ENCODE measurements at places on chromosomes 1 and 21.

DNA sequence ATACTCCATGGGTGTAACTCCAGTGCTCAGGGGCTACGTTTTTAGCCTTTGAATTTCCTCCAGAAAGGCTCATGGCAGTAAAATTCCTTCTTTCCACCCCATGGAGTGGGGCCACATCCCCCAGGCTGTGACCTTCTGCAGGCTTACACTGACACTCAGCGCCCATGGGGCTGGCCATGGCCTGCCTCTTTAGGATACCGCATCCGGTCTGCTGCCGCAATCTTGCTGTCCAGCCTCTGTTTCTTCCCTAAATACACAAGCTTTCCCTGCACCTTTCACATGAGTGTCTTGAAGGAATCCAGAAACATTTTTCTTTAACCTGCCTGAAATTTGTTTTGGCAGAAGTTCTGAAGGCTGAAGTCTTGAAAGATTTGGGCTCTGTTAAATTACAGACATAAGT is 170.5 kb downstream of the NTMT2 start:
- DNase-seq = no peak

DNA sequence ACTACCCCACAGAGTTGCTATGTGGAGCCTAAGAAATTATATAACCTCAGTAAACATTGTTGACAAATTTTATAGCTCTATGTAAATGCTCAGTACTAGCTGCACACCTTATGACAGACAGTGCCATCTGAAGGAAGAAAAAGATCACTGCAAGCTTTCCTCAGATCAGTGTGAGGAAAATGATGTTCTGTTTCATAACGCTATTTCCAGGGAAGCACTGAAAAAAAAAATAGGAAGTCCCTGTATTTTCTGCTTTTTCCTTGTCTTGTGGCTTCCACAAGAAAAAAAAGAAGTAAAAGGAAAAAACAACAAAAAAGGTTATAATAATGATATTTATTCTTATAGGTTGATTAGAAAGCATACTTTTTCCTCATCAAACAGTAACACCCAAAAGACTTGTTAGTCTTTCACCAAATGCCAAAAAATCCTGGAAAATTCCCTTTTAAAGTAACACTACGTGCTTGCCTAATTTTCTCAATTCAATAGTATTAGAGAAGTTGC is 23.2 kb downstream of the LYST start:
- no peak for DNase-seq

DNA sequence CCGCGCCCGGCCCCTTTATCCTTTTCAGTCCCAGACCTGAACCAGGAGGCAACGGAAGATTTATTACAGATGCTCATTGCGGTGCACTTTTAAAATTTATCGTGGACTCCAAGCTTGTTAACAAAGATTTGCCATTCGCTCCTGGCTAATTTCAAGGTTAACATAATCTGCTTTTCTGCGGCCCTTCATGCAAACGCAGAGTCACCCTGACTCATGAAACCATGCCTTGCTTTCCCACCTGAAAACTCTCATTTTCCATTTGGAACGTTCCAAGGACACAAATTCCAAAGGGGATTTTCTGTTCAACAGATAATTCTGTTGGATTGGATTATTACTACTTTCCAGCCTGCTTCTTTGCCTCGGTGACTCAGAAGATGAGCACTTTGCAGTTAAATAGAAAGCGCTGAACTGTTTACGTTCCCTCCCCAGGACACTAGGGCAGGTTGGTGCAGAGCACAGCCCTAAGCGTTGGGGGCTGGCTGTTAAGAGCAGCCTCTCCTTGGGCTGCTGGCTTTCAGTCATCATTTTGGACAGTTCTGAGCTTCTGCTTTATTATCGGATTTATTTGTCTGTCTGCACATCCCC is 51.1 kb downstream of the CD247 start:
- no peak for DNase-seq

- no peak for DNase-seq
These were observed 208.8 kb downstream of the DAB1 start for GRCh38 chr1:57214951-57215575.

DNA sequence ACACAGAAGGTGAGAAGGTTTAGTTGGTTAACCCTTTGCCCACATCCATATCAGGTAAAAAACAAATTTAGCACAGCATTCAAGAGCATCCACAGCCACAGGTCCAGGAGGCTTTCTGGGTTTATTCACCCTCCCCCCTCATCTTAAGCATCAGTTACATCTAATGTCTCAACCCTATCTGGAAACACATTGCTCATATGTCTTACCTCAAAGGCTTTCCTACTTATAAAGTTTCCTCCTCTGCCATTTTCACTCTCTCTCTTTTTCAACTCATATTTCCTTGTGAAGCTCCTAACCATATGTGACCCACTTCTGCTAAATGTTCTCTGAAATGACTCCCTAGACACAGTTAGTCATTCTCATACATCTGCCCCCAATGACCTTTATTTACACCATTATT is 47.9 kb upstream of the RUNX1 start:
- no peak for DNase-seq

DNA sequence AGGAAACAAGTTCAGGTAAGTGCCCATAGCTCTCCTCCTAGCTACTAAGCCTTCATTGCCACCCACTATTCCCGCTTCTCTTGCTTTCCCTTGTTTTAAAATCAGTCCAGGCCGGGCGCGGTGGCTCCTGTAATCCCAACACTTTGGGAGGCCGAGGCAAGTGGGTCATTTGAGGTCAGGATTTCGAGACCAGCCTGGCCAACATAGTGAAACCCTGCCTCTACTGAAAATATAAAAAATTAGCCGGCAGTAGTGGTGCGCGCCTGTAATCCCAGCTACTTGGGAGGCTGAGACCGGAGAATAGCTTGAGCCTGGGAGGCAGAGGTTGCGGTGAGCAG is 4.4 kb upstream of the CTTNBP2NL start:
- DNase-seq = no peak

- DNase-seq = no peak
These were observed 54.1 kb upstream of the ID3 start for GRCh38 chr1:23613191-23614031.

DNA sequence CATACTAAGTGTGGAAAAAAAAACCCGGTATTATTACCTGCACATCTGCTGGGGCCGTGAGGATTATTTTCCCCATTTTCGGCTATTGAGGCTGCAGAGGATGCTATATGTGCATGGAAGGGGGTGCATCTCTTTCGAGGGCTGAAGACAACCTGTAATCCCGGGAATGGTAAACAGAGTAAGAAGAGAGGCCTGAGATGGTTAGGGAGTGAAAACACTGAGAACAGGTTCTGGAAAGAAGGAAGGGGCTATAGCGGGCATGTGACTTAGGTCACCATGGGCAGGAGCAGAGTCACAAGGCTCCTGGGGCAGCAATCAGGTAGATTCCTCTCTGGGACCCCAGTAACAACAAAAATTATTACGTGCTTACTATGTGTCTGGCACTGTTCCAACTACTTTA is 299.1 kb downstream of the RRAGC start:
- DNase-seq = no peak

DNA sequence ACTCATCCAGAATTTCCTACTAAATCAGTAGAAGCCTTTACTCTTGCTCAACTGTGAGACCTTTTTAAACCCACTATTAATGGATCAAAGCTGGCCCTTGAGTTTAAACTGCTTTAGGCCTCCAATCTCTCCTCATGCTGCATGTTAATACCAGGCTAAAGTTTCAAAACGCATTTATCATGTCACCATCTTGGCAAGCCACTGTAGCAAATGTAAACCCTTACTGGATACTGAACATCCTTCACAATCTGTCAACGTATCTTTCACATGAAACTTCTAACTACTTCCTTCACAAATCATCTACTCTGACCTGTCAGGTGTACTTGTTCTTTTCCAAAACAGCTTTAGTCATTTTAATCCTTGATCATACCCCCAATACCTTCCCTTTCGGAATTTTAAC is 3.0 kb downstream of the PAXBP1 start:
- DNase-seq = no peak

DNA sequence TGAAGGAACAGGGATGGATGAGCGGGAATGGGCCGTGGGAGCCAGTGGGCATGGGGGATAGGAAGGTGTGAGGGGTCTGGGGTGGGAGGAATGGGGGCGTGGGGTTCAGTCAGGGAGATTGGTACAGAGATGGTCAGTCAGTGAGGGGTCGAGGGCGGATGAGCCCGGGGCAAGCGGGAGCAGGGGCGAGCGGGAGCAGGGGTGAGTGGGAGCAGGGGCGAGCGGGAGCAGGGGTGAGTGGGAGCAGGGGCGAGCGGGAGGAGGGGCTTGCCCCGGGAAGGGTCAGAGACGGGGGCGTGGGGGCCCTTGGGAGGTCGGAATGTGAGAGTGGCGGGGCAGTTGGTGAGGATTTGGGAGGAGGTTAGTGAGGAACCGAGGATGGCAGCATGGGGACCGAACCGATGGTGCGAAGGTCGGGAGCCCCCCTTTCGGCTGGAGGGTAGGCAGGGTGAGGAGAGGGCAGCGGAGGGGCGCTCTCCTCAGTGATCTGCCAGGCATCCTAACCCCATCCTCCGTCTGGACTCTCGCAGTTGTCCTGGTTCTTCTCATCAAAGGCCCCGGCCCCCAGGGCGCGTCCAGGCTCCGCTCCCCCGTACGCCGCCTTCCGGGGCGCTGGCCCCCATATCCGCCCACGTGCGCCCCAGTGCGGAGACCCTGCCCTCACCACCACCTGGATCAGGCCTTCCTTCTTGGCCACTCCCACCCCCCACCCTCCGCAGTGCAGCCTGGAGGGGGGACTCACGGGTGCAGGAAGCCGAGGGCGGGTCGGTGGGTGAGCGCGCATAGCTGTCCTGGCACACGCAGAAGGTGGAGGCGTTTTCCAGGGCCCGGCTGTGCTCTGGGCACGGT is 11.2 kb downstream of the EPHA10 start:
- DNase-seq = no peak

DNA sequence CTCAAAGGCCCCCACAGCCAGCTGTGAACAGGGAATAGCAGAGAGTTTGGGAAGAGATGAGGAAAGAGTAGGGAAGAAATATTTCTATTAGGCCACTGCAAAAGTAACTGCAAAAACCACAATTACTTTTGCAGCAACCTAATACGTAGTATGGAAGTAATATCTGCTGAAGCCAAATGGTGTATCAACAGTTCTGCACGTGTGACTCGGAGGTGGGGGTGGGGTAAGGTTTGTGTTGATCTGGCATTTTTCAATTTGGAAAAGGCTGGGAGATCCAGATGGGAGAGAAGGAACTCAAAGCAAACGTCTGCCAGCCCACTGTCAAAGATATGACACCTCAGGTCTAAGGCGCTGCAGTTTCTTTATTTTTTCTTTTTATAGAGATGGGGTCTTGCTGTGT is 11.1 kb upstream of the ZNF436 start:
- DNase-seq = no peak

DNA sequence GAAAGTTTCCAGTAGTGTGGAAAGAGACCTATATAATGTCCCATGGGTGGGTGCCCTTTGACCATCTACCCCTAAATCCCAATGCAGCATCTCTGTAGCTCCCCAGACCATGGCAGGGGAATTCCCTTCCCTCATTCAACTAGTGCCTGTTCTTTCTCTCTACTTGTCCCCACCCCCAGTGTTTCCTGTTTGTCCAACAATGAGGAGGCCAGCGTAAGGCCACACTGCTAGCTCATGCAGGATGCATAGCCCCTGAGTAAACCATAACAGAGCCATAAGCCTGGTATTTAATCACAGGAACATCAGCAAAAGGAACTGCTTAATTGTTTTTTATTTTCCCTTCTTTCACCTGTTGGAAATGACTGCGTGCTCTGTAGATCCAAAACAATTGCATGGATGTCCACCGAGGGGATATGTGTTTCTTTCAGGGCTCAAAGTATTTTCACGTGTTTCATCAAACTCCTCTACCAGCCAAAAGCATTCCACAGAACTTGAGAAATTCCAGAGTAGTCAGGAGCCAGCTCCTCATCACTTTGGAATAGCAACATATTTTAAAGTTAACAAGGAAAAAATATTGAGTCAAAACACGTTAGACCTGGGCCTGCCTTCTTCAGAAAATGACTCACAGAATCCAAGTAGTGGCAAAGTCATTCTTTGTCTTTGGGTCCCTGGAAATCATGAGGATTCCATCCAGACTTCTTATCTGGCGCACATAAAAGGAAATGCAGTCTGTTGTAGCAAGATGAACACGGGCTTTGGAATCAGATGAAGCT is 162.5 kb upstream of the SGIP1 start:
- no peak for DNase-seq

DNA sequence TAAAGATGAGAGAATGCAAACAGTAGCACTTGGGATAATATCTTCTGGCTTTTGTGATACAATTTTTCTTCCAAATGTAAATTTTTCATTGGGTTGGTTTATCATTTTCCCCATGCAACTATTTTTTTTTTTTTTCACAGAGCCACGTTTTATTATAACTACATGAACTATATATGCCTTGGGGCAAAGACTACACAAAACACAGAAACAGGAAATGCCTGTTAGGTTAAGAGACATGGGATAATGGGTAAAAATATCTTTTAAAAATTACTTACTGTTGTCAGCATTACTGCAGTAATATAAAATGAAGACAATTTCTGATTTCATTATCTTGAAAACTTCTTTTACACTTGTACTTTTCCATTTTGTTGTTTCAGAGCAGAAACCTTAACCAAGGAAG is 74.6 kb downstream of the DISP1 start:
- no peak for DNase-seq

- DNase-seq = no peak
These were observed 43.4 kb downstream of the NMNAT2 start for GRCh38 chr1:183374825-183375224.

GRCh38 chr1:36432616-36433015 is 17.6 kb downstream of the OSCP1 start:
- DNase-seq = no peak

DNA sequence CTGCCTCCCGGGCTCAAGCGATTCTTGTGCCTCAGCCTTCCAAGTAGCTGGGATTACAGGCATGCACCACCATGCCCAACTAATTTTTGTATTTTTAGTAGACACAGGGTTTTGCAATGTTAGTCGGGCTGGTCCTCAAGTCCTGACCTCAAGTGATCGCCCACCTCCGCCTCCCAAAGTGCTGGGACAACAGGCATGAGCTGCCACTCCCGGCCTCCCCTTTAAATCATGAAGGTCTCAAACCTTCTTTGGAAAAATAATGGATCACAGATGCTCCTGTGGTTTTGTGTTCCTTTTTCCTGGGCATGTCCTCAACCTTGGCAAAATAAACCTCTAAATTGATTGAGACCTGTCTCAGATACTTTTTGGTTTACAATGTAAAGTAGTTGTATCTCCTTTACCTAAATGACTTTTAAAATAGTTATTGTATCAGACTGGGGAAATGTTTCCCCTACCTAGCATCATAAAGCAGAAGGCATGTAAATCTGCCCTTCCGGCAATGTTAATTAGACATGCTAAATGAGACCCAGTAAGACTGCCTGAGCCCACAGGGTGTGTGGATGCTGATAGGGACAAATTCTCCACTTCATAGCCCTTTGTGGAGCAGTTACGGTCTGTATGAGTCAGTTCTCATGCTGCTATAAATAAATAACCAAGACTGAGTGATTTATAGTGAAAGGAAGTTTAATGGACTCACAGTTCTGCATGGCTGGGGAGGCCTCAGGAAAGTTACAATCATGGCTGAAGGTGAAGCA is 27.8 kb downstream of the CBR1 start:
- no peak for DNase-seq

- no peak for DNase-seq
These were observed 186.5 kb upstream of the CTTNBP2NL start for GRCh38 chr1:112209493-112209892.
